ENCODE measurements at places on chromosomes 1 and 21. TPM values are rescaled to one million over a fixed set of nuclear protein-coding genes. Genes with fewer than 3 reads are reported as not detected.
A peak's percentile ranks its signal among the peaks of the same experiment; 100 is the strongest.

Gene GSTM1
- 66.8 TPM for total RNA-seq

Gene CRP
- not detected for total RNA-seq

DNA sequence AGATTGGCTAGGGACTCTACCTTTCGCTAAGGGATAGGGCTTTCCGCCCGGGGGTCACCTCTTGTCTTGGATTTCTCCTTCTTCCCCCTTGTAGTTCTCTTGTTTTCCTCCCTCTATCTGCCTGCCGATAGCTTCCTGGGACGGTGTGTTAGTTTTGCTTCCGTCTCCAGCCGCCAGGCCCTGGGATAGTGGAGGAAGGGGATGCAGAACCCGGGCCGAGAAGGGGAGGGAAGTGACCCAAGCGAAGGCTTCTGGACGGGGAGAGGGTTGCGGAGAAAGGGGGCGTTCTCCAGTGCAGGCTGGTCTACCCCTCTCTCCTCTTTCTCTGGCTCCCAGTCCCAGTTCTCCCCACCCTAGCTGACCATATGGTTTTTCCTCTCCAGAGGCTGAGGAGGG, 871 bp downstream of the TUFT1 start:
- no peaks in the 10 kb centered on the region for H3K4me1 ChIP-seq
- H3K27me3 ChIP-seq, result peaks cover 12% of the 10 kb centered on the region
- no peak overlapping the region for H3K27ac ChIP-seq
- DNase-seq, result peak; percentile 75

Gene GPR153
- 26.6 TPM for total RNA-seq

DNA sequence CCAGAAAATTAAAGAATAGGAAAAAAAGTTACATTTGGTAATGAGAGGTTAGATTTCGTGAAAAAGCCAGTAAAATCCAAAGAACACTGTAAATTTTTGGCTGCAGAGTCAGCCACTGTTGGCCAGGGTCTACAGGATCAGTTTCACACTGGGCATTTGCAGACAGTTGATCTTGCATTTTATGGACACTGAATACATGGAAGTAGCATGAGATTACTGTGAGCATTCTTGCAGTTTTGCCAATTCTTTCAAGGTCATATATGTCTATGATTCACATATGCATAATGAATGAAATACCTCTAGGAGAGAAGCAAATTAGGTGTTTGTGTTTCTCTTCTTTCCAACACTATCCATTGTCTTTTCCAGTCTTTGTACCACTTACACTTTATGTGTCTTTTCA, 200.8 kb upstream of the DPYD start:
- H3K36me3 ChIP-seq, result no peaks in the 10 kb centered on the region
- H3K4me3 ChIP-seq, result no peak overlapping the region
- H3K4me1 ChIP-seq, result no peaks in the 10 kb centered on the region
- H3K27ac ChIP-seq, result no peak overlapping the region
- H3K27me3 ChIP-seq, result no peaks in the 10 kb centered on the region

Gene GPR52
- 13.9 TPM for total RNA-seq

DNA sequence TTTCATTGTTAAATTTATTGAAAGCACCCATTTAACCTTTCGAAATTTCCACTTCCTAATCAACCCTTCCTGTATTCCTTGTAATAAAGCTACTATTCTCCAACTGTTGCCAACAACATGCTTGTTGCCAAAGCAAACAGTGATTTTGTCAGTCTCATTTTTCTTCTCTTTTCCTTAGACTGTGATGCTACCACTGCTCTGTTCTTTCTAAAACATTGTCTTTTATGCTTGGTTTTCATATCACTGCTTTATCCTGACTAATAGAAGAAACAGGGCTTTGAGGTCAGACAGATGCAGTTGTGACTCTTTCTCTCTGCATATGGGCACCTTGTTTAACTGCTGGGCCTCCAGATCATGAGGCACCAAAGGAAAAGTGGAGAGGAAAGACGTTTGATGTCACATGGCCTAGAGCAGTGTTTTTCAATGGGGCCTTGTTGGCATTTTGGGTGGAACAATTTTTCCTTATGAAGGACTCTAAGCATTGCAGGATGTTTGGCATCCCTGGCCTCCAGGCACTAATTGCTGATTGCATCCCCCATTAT, 56.1 kb downstream of the HMCN1 start:
- no peaks in the 10 kb centered on the region for H3K27me3 ChIP-seq
- no peak for DNase-seq
- no peak overlapping the region for H3K27ac ChIP-seq
- H3K4me3 ChIP-seq, result no peak overlapping the region
- H3K4me1 ChIP-seq, result peaks cover 11% of the 10 kb centered on the region
- no peaks in the 10 kb centered on the region for H3K36me3 ChIP-seq

DNA sequence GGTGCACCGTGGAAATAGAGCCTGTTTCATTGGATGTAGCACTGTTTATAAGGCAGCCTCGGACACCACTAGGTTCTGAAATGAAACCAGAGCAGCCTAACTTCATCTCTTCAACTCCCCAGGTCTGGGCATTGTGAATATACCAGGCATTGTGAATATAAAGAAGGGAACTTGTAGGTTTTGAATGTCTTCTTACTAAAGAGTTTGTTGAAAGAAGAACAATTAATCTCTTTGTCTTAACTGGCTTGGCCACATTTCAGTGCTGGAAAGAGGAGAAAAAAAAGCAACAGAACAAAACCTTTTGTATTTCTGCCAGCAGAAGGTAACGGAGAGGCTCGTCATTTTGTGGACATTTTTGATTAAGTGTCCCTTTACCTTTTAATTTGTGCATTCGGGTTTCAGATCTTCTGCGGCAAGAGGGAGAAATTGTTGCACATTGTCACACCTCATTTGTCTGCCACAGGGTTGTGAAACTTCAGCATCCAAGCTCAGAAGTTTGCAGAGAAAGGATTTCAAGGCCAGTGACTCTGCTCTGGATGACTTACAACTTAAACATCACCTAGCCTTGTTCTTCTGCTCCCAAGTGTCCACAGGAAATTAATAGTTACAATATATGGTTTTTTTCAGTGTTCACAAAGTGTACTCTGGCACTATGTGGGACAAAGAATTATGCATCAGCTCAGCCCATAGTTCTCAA, 158.3 kb downstream of the KAZN start:
- DNase-seq, result no peak
- no peak overlapping the region for H3K27ac ChIP-seq
- H3K27me3 ChIP-seq, result no peaks in the 10 kb centered on the region
- H3K4me3 ChIP-seq, result no peak overlapping the region

DNA sequence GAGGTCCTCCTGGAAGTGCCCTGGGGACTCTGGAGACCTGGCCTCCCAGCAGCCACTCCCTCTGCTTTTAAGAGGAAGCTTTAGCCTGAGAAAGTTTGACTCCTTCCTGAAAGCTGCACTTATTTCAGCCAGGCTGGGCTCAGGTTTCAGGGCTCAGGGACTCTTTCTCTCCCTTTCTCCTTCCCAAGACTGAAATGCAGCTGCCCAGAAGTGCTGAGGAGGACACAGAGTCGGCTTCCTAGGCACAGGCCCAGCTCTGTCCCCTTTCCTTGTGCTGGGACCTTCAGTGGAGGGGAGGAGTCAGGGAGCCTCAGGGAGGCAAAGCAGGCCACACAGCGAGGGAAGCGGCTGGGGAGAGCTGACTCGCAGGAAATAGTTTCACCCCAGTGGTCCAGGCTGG, 137.3 kb downstream of the NAV1 start:
- H3K27ac ChIP-seq, result peak overlapping the region; percentile 35

- DNase-seq, result no peak
- H3K4me1 ChIP-seq, result no peaks in the 10 kb centered on the region
- no peaks in the 10 kb centered on the region for H3K27me3 ChIP-seq
- no peak overlapping the region for H3K27ac ChIP-seq
- H3K4me3 ChIP-seq, result no peak overlapping the region
- H3K36me3 ChIP-seq, result no peaks in the 10 kb centered on the region
Measured at GRCh38 chr21:25871566-25871965, 136.8 kb downstream of the GABPA start.

DNA sequence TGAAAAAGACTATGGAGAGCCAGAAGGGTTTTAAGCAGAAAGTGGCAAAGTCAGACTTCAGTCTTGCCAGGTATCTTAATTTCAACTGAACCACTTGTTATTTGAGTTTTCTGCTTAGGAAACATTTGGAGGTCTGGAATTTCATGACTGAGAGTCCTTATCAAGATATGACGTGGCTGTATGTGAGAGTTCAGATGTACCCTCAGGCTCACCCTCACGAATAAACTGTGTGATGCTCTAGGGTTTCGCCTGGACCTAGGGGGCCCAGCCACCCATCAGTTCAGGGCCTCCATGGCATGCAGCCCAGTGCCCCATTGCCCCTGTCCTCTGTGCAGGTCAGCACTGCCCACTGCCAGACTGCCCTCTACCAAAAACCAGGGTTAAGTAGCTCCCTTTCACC, 30.6 kb upstream of the TADA1 start:
- no peaks in the 10 kb centered on the region for H3K36me3 ChIP-seq
- H3K27ac ChIP-seq, result no peak overlapping the region
- no peaks in the 10 kb centered on the region for H3K4me1 ChIP-seq
- H3K4me3 ChIP-seq, result no peak overlapping the region
- no peaks in the 10 kb centered on the region for H3K27me3 ChIP-seq

GRCh38 chr1:66951513-66951912, 26.7 kb downstream of the MIER1 start:
- H3K27ac ChIP-seq, result no peak overlapping the region
- H3K27me3 ChIP-seq, result no peaks in the 10 kb centered on the region
- peaks cover 7% of the 10 kb centered on the region for H3K4me1 ChIP-seq
- no peak overlapping the region for H3K4me3 ChIP-seq
- no peak for DNase-seq
- no peaks in the 10 kb centered on the region for H3K36me3 ChIP-seq

Gene GPR25
- total RNA-seq, result 0.80 TPM

- no peak overlapping the region for H3K27ac ChIP-seq
- no peaks in the 10 kb centered on the region for H3K36me3 ChIP-seq
- H3K27me3 ChIP-seq, result no peaks in the 10 kb centered on the region
- no peak for DNase-seq
- no peak overlapping the region for H3K4me3 ChIP-seq
Measured at GRCh38 chr21:21963911-21964310, 965.7 kb downstream of the NCAM2 start.

DNA sequence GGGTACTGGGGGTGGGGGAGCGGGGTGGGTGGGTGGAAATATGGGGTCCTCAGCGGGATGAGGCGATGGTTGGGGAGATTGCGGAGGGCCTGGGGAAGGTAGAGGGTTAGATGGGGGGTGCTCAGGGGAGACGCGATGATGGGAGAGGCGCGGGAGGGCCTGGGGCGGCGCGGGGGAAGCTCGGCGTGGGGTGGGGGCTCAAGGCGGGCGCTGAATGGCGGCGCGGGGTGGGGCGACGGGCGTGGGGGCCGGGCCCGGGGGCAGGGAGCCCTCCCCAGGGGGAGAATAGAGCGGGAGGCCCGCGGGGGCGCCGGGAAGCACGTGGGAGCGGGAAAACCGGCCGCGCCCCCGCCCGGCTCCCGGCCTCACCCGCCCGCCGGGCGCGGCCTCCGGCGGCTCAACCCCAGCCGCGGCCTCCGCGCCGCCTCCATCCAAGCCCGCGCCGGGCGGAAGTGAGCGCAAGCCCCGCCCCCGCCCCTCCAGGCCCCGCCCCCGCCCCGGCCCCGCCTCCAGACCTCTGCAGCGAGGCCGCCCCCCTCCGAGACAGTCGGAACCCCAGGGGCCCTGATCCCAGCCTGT, at the start of gene FAAP20:
TSS of gene FAAP20 (minus strand) at position 454 of the 579 bp plus-strand sequence. CDS start at position 431, 23 bp downstream.
- no peaks in the 10 kb centered on the region for H3K36me3 ChIP-seq
- H3K27ac ChIP-seq, result peak within 1 kb of the TSS; percentile 93
- H3K27me3 ChIP-seq, result no peaks in the 10 kb centered on the region
- no peak for DNase-seq
- peaks cover 34% of the 10 kb centered on the region for H3K4me1 ChIP-seq
- peak within 1 kb of the TSS; percentile 86 for H3K4me3 ChIP-seq

DNA sequence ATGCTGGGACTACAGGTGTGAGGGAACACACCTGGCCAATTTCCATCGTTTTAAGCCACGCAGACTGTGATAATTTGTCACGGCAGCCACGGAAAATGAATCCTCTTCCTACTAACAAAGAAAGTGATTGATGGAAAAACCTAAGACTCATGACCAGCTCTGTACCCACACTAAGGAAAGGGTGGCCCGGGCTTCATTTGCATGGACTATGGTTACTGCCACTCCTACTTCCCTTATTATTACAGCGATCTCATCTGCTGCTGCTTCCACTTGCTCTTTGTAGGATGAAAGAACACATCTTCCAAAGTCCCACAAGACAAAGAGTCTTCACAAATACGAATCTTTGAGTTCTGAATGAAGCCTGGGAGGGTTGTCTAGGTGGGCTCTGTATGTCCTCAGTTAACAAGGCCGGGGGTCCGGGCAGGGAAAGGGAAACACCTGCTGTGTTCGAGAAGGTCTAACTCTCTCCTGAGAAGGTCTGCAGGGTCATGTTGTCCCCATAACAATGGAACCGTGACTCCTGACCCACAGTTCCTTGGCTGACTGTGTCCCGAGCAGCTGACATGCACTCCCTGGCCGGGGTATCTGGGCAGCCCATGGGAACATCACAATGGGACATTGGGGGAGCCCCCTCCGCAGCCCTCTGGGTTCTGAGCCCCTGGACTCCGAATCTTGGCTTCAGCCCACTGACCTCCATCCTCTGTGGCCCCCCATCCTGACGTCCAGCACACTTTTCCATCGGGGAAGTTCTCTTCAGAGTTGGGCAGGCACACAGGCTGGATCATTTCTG, 13.3 kb upstream of the TFF1 start:
- H3K27me3 ChIP-seq, result no peaks in the 10 kb centered on the region
- H3K27ac ChIP-seq, result no peak overlapping the region
- H3K36me3 ChIP-seq, result no peaks in the 10 kb centered on the region

DNA sequence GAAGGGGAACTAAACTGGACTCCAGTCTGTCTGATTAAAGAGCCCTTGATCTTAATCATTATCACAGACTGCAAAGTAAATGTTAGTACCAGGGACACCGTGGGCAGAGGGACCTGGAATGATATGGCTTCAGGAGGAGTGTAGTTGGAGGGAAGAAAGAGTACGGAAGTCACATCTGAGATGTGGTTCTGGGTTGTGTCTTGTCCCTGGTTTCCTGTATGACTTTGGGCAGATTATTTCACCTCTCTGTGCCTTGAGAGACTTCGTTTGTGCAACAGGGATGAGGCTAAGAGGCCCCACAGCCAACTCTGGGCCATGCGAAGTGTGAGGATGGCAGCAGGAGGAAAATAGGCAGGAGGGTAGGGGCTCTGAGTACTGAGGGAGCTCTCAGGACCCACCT, 76.1 kb upstream of the SLC2A1 start:
- peaks cover 13% of the 10 kb centered on the region for H3K4me1 ChIP-seq
- H3K27me3 ChIP-seq, result no peaks in the 10 kb centered on the region
- no peak overlapping the region for H3K27ac ChIP-seq
- no peak for DNase-seq

GRCh38 chr21:44766818-44767354, 34.7 kb downstream of the UBE2G2 start:
- peaks cover 15% of the 10 kb centered on the region for H3K4me1 ChIP-seq
- H3K27me3 ChIP-seq, result no peaks in the 10 kb centered on the region
- no peak for DNase-seq
- no peak overlapping the region for H3K27ac ChIP-seq
- peaks cover 4% of the 10 kb centered on the region for H3K36me3 ChIP-seq
